Stimulated activated CD4-positive, alpha-beta T cell treated with anti-CD3 and anti-CD28 coated beads, TNF-alpha, amount 100 ng/mL, for 1 hour (primary cell): ENCODE measurements at places on chromosomes 3 and 15.

DNA sequence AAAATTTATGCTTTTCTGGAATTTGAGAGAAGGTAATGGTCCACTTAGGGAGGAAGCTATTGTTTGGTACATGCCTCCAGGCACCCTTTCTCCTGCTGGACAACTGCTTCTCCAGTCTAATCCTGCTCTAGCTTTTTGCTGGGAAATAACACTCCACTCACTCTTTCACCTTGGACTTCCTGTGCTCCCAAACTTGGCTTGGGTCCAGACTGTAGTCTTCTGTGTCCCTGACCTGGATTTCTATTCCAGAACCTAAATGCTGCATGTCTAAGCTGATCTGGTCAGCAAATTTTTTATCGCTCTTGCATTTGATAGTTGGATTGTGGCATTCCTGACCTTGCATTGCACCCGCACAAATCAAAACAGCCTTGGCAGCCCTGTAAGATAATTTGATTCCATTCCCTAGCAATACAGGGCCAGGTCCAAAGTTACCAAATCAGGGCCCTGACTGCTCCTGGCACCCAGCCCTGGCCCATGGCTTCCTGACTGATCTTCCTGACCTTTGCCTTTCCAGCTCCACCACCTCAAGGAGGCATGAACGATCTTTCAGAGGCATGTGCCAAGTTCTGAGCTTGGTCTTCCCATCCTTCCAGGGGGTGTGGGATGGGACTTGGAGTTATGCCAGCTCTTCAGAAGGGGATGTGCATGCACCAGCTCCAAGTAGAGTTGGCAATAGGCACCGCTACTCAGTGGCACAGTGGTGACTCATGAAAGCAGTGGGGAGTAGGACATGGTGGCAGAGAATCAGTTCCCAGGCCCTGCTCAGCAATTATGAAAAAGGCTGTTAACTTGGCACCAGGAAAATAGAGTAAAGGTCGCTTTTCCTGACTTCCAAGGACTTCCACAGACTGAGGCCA is 43.9 kb upstream of the GOLGA8J start:
- DNase-seq = no peak

DNA sequence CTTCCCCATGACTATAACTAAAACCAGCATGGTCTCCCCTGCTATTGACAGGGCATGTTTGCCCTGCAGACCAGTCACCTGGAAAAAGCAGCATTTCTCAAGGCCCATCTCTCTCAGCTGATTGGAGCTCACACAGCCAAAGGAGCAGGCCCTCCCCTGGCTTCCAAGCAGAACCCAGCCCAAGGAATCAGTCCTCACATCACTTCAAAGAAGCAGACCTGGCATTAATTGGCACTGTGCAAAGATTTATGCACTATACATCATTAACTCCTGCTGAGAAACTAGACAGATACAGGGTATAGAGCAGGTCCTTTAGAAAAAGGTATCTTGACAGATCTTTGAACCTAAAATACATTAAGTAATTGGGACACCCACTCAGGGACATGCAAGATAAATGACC is 323.8 kb upstream of the PPP2R3A start:
- no peak for DNase-seq

DNA sequence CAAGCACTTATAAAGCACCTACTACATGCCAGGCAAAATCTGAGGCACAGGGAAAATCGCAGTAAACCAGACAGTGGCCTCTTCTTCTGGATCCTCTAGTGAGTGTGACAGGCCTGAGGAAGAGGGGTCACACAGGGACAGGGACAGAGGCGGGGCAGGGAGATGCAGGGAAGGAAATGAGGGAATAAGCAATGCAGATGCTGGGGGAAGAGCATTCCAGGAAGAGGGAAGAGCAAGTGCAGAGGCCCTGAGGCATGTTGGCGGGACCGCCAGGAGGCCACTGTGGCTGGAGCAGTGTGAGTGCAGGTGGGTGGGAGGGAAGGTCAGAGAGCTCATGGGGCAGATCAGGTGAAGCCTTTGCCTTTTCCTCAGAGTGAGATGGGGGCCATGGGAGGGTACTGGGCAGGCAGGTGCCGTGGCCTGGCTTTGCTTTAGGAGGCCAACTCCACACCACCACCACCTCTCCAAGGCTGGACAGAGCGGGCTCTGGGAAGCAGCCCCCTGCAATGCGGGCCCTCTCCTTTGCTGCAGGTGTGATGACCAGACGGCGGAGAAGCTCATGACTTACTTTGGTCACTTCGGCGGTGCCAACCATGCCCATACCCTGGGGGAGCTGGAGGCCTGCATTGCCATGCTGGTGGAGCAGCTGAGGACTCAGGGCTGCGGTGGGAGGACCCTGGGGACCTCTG is 26.8 kb upstream of the GP9 start:
- DNase-seq = no peak

DNA sequence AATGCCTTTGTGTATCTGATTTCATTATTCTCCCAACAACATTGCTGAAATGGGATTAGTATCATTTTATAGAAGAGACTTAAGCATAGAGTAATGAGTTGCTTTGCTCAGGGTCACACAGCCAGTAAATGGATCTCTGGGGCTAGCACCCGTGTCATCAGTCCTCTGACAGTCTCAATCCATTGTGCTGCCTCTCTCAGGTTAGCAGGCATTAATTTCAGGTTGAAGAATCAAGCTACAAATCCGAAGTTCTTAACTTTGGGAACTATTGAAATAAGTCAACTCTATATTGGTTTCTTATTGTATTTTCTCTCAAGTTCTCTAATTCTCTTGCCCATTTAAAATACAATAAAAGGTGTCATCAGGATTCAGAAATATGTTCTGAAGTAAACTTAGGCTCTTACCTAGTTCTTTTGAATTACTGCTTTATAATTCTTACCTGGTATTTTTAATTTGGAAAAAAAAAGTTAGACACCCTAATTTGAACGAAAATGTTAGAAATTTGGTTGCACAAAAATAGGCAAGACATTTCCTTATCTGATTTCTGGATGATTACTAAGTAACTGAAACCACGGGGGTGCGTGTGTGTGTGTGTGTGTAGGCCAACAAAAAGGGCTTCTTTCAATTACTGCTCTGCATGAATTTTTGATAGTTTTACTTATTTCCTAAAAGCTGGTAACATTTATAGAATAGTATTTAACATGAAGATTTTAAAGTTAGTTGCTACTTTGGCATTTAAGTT is 189.8 kb downstream of the MBNL1 start:
- no peak for DNase-seq

- DNase-seq = no peak
Measured at GRCh38 chr3:46900007-46900292, 22.4 kb downstream of the PTH1R start.

DNA sequence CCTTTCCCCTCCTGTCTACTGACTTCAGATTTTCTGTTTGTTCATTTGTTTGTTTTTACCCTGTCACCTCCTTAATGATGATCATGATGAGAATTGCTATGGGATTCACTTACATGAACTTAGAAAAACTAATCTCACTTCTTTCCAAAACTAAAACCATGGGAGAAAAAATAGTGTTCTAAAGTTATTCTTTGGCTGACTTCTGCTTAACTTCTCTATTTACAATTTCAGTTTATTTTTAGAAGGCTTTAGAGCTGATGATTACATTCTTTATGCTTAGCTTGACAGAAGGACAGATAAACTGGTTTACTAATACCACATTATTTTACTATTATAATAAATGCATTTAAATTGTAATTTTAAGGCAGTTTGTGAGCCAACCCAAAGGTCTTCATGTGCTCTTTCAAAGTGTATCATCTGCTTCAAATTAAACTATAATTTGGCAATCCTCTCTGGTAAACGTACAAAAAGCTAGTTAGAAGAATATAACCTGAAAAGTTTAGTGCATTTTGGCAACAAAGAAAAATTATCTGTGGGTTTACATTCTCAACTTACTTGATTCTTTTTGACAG is 676.8 kb upstream of the UBE2E2 start:
- no peak for DNase-seq

DNA sequence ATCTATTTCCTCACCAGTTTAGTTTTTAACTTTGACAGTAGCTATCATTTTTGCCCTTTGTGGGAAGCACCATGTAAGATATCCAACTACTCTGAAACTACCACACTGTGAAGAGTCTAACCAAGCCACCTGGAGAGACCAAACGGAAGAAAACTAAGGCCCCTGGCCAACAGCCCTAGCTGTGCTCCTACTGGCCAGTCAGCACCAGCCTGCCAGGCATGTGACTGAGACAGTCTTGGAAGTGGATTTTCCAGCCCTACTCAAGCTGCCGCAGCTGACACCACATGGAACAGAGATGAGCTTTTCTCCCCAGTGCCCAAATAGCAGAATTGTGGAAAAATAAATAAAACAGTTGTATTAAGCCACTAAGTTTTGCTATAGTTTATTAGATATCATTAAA is 2.9 kb upstream of the TBC1D5 start:
- DNase-seq = no peak

GRCh38 chr3:35857004-35857403 is 217.7 kb downstream of the ARPP21 start:
- no peak for DNase-seq

DNA sequence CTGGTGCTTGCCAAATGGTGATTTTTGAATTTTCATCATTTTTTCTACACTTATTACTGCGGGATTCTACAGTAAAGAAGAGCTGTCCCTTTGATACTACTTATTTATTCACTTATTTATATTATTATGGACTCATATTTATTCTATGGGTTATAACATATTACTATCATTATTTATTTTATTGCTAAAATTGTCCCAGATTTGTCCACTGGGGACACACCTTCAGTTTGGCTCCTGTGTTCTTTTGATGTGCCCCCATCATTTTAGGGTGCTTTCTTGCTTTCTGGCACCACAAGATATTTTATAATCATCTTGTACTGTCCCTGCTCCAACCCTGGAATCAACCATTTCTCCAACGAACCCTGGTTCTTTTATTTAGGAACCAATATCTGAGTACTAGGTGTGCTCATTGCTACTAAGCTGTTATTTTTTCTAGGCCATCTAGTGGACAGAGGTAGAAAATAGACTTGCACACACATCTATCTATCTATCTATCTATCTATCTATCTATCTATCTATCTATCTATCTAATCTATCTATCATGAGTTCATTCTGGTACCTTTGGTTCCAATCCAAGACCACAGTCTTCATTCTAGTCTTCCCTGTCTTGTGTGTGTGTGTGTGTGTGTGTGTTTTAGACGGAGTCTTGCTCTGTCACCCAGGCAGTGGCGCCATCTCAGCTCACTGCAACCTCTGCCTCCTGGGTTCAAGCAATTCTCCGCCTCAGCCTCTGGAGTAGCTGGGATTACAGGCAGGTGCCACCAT is 16.0 kb downstream of the SLC22A14 start:
- DNase-seq = no peak
